ENCODE measurements at places on chromosomes 1 and 21.

GRCh38 chr1:24748191-24749121 lies 3.2 kb downstream of the CLIC4 start:
- no peak for DNase-seq

- no peak for DNase-seq
Measured at GRCh38 chr1:162384116-162384515, 2.6 kb downstream of the C1orf226 start.

GRCh38 chr1:92739669-92740524 lies 45.0 kb downstream of the EVI5 start:
- no peak for DNase-seq

DNA sequence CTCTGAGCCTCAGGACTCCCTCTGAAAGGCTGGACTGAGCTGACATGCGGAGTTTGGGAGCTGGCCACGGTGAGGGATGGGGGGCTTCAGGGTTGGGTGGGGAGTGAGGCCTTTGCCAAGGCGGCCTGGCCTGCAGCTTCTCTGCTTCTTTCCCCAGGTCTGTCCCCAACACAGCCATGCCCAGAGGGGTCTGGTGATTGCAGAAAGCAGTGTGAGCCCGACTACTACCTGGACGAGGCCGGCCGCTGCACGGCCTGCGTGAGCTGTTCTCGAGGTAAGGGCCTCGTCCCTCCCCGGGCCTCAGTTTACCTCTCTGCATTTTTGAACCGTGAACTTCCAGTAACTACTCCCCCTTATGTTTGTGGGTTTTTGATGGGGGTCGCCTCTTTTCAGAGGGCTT lies 48.6 kb downstream of the TNFRSF8 start:
- no peak for DNase-seq

- DNase-seq: no peak
Measured at GRCh38 chr1:63886340-63886739, 112.5 kb downstream of the ROR1 start.

DNA sequence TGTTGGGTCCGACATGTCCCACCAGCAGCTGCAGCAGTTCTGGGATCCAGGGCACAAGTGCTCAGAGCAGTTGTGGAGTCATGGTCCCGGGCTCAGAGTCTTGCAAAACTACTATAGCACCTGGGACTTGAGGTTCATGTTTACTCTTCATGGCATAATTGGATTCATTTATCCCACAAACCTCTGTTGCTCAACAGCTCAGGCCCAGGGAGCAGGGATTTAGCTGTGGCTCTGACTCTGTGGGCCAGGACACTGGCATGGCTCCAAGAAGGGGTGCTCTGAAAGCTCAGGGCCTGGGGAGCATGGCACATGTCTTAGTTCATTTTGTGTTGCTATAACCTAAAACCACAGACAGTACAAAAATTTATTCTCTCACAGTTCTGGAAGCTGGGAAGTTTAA lies 626.7 kb upstream of the ADGRL2 start:
- DNase-seq: peak; percentile 31

DNA sequence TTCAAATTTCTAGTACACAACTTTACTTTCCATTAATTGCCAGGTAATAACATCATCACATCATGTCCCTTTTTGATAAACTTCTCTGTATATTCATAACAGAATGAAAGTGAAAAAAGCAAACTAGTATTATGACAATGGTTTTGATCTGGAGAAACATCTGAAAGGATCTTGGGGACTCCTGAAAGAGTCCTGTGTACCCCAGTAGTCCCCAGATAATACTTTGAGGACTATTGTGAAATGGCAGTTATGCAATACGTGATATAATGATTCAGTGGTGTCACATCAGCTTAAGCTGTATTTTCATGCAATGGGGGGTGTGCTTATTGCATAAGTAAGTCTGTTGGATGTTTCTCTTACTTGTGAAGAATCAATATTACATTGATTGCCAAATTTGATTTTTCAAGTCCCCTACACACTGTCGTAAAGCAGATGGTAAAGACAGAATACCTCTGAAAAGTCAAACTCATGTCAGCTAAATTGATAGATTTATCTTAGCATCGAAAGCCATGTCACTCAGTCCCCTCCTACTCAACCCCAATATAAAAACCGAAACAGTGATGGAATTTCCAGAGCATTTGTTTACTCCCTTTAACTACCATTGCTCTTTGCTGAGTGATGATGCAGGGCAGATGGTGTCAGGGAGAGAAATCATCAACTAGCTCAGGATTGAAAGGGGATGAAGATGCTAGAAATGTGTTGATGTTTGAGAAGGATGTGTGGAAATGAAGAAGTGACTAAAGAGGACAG lies 146.7 kb upstream of the C1orf105 start:
- no peak for DNase-seq
